ENCODE measurements at places on chromosomes 12 and 14.

DNA sequence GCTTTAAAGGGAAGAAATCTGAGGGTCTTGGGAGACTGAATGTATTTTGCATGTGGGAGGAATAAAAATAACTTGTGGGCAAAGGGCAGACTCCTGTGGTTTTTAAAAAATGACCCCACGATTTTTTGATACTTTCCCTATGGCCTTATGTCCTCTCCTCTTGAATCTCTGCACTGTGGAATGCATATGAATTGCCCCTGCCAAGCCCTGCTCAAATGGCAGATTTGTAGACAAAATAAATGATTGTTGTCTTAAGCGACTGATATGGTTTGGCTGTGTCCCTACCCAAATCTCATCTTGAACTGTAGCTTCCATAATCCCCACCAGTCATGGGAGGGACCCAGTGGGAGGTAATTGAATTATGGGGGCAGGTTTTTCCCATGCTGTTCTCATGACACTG is 223.8 kb downstream of the DACT1 start:
- no peak for DNase-seq

DNA sequence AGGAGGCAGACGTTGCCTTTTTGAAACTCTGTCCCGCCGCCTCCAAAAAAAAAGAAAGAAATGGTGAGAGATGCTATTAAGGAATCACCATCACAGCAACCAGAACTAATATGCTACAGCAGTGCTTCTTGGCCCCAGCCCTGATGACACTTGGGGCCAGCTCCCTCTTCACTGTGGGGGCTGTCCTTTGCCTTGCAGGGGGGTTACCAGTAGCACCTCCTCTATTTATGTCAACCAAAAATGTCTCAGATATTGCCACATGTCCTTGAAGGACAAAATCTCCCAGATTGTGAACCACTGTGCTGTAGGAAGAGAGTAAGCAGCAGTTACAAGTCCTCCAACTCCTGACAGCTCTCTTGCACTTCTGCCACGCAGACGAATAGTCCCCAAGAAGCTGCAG is 76.4 kb downstream of the LRRC74A start:
- no peak for DNase-seq

GRCh38 chr12:49744363-49744885 is 3.1 kb downstream of the TMBIM6 start:
- no peak for DNase-seq

GRCh38 chr14:59360233-59360632 is 104.9 kb downstream of the GPR135 start:
- DNase-seq: no peak

DNA sequence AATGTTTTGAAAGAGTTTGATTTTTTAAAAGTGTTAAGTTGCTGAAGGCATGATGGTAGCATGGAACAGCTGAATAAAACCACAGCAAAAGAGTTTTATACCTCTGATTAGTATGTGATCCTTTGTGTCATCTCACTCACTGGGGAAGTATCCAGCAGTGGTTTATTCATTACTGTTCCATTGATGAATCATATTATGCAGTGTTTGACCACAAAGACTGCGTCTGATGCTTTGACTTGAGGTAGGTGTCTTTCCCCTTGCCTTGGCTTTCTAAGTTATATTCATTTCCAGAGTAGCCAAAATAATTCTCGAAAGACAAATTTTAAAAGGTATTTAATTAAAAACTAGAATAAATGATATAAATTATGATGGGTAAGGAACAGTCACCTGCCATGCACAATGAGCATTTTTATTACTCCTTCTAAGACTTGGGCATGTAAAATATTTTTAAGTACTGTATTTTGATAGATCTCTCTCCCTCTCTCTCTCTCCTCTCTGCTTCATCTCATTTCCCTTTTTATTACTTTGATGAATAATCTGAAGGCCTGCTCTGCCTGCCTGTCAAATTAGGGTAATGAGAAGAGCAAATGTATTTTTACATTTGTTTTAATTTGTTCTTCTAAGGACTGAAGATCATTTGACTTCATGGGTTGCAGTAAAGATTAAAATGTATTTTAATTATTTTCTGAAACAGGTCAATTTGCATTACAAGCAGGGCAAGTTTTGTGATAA is 164.9 kb downstream of the NAV3 start:
- peak; percentile 4 for DNase-seq

DNA sequence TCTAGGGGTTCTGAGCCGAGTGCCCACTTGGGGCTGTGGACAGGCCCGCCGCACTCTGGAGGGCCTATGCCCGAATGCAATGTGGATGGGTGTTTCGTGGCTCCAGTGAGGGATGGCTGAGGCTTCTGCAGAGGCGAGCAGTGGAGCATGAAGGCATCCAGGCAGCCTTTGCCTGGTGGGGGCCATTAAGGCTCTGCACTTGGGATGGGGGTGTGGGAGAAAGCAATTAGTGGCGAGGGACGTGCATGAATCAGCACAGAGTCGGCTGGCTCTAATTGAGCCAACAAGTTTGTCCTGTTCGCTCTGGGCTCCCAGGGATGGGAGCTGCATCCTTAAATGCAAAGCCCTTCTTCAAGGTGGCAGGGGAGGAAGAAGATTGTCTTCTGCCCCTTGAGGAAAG is 346.9 kb upstream of the FKBP4 start:
- no peak for DNase-seq

DNA sequence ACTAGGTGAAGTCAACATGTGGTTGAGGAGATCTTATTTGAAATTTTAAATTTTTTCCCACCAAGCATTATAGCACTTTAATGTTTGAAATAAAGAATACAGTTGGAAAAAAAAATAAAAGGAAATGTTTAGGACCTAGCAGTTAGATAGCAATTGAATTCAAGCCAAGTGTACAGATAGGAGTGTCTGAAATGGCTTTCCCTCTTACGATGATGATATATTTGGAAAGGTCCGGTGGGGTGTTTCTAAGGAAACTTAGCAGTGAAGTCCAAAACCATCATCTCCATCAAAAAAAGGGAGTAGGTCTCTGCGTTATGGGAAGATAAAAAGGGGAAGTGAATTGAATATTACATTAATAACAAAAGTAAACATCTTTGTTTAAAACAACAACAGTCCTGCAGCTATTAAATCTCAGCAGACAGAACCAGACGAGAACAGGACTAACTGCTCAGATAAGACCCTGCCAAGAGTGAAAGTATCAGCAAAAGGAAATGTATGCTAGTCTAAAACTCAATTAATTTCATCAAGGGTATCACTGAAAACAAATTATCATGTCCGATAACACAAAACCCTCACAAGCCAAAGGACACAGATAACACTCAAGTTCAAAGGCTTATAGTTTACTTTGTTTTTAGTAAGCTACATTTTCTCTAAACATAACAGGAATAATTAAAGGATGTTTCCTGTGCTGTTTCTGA is 242.0 kb downstream of the BMP4 start:
- DNase-seq: no peak

GRCh38 chr12:122858171-122858570 is 22.9 kb downstream of the HIP1R start:
- DNase-seq: no peak

DNA sequence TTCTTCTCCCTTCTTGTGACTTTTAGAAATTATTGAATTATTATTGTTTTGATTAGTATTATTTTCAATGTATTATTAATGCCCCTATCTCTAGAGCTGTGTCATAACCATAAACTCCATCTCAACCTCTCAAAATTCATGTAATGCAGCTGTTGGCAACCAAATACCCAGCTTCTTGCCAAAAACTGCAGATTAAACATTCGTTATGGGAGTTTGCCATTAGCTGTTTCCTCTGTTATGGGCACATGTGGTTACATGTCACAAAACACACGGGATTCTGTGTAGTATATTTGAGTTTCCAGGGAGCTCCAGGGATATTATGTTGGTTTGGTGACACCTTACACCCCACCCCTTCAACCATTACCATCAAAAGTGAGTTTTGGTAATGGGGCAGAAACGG is 2.8 kb upstream of the ALX1 start:
- no peak for DNase-seq

- DNase-seq: no peak
Measured at GRCh38 chr14:48973151-48973550, 613.0 kb downstream of the RPS29 start.

- DNase-seq: no peak
Measured at GRCh38 chr14:21475767-21476522, 814 bp downstream of the RAB2B start.

GRCh38 chr14:64074961-64075612 is 219.1 kb downstream of the ESR2 start:
- DNase-seq: no peak

- DNase-seq: peak; percentile 72
Measured at GRCh38 chr14:73269729-73270531, 32.6 kb downstream of the PAPLN start.

DNA sequence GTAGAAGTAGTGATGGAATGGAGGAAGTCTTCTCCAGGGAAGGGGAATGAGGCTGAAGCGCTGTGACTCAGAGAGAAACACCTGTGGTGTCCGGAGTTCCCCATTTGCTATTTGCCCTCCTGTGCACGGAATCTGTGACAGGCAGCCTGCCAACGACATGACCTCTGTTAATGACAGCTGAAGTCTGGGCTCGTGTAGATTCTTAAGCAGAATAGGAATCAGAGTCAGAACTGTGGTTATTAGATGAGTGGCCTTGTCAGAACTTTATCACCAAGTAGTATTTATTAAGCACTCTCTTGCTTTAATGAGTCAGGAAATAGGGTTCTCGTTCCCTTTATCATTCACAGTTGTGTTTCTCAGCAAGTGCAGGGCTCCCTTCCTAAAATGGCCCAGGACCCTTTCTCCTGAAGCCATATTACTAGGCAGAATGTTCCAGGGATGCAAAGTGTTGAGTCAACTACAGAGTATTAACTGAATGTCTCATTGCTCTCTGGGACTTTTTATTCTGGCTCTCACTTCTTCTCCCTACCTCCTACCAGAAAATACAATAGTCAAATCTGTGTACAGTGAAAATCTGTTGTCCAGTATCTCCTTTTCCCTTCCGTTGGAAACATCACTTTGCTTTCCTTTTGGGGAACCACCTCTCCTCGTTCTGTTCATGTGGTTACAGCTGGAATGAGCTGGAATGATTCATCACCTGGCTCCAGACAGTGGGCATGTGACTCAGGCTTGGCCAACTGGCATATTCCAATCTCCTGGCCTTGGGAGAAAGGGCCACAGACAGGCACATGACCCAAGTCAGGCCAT is 77.8 kb upstream of the MAX start:
- peak; percentile 43 for DNase-seq

- DNase-seq: no peak
Measured at GRCh38 chr12:16246264-16246663, 31.2 kb downstream of the SLC15A5 start.

- no peak for DNase-seq
Measured at GRCh38 chr14:58829594-58829993, 191.8 kb downstream of the DACT1 start.

DNA sequence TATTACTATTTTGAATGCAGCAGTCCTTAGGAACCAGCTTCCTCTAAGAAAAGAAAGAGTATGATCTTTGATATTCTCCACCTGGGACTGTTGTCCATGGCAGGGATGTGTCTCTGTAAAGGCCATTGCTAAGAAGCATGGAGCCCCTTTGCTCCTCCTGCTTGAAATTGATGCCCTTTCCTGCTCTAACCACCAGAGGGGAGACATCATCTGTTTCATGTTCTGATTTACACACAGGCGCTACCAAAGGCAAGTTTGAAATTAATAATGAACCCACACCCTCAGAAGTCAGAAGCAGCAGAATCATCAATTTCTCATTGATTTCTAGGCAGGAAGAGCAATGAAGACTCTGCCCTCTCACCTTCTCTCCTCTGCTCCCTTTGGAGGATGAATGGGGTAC is 253.8 kb downstream of the RMST start:
- no peak for DNase-seq

DNA sequence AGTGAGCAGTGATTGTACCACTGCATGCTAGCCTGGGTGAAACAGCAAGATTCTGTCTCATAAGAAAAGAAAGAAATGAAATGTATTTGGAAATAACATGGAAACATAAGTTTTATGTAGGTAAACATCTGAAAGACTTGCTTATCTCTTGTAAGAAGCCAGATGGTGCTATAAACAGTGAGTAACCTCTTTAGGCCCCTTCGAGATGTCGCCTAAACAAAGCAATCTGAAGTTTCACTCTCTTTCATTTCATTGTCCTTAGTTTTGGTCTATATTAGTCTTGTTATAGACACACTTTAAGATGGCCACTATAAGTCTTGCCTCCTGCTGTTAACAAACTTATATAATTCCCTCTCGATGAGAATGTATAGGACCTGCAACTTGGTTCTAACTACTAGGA is 472.6 kb upstream of the ATP2B1 start:
- no peak for DNase-seq

DNA sequence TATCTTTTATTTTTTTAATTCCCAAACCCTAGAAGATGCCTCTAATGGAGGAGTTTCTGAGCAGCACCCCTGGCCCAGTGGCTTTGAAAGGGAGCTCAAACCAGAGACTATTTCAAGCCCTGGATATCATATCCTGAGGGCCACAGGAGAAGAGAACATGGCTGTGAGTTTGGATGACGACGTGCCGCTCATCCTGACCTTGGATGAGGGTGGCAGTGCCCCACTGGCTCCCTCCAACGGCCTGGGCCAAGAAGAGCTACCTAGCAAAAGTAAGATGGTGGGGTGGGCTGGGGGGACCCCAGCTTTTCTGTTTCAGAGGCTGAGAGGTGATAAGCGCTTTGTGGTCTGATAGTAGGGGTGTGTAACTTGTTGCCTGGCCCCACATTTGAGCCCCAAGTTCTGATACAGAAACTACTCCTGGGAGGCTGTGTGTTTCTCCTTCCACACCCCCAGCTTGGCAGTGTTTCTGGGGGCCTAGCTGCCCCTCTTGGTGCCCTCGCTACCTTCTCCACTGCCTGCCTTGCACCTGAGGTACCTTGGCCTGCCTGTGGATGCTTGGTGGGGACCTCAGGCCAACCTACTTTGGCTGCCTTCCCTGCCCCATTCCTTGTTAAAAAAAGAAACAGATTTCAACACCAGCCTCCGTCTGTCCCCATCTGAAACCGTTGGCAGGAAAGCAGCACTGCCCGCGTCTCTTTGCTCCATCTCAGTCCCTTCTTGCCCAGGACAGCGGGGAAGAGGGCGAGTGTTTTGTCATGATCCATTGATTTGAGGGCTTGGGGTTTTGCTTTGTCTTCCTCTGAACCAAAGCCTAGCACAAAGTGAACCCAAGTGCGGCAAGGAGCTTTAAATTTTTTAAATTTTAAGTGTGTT is 5.7 kb downstream of the TPCN1 start:
- DNase-seq: no peak

- DNase-seq: no peak
Measured at GRCh38 chr12:121697093-121697698, 15.4 kb upstream of the TMEM120B start.
